Fibroblast of villous mesenchyme (primary cell): ENCODE measurements at places on chromosomes 6 and 20. TPM values are rescaled to one million over a fixed set of nuclear protein-coding genes. Genes with fewer than 3 reads are reported as not detected.

The MYBL2 gene
- 11.7 and 13.2 TPM in 2 replicates for total RNA-seq

GRCh38 chr6:111628142-111628850, 22.6 kb upstream of the TRAF3IP2 start:
- DNase-seq, result peak; percentile 56

GRCh38 chr6:70103798-70104197, 199.1 kb downstream of the COL9A1 start:
- no peak for DNase-seq

The TREML1 gene
- not detected in 2 replicates for total RNA-seq

DNA sequence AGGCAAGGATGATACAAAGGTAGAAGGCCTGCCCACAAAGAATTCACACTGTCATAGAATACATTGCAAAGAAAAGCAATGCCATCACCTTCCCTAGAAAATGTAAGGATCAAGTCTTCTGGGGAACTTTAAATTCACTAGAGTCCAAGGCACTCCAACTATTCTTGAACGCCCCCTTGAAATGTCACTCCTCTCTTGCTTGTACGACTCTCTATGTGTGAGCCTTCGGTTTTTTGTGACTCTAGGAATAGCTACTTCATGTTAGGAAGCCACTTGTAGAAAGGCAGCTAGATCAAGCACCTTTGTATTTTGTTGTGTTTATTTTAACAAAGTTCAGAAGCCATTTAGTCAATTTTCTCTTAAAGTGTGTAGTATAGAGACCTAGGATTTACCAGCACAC, 159.2 kb upstream of the ARID1B start:
- DNase-seq, result no peak

DNA sequence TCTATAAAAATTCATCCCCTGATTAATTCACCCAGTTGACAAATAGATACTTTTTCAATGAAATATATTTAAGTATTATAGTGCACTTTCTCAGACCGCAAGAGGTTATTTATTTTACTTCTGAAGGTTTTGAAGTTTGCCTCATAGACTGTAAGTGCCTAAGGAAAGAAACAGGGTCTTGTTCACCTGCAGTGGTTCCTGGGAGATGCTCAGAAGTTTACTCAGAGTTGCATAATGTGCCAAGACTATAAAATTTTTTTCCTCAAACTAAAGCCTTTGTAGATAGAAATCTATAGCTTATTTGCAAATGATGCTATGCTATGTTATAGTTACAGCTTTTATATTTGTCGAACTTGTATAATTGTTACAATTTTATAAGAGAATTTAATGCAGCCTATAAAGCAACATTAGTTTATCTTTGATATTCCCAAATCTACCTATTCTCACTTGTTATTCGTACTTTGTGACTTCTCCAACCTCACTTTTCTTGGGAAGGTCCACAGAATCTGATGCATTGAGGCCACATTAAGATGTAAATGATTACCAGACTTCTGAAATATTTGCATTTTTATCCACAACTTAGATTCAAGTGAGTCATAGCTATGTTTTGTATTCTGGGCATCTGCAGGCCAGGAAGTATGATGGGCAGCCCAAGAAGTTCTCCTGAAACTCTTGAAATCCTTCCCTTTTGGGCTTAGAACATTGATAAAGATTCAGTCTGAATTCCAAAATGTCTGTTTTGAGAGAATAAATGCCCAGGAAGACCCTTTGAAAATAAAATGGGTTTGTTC, 35.7 kb downstream of the KCNQ5 start:
- DNase-seq, result no peak

The SAPCD1 gene
- 0.43 and 1.3 TPM in 2 replicates for total RNA-seq

DNA sequence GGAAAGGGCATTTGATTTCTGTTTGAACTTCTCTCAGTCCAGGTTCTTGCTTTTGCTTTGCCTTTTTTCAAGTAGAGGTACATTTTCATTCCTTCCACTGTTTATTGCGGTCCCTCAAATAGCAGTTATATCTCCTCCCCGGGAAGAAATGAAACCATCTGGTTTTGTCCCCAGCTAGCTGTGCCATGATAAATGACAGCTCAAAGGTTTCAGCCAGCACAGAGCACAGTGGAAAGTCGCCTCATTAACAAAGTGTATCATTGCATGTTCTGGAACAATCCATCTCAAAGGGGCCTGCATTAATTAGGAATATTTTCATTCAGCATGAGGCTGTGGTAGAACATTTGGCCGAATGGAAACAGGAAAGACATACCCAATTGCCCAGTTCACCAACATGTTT, 146.0 kb downstream of the EDN3 start:
- DNase-seq, result no peak

The MTO1 gene
- 42.8 and 59.2 TPM in 2 replicates for total RNA-seq

- no peak for DNase-seq
These were observed 46.6 kb downstream of the VTA1 start for GRCh38 chr6:142193621-142194020.

DNA sequence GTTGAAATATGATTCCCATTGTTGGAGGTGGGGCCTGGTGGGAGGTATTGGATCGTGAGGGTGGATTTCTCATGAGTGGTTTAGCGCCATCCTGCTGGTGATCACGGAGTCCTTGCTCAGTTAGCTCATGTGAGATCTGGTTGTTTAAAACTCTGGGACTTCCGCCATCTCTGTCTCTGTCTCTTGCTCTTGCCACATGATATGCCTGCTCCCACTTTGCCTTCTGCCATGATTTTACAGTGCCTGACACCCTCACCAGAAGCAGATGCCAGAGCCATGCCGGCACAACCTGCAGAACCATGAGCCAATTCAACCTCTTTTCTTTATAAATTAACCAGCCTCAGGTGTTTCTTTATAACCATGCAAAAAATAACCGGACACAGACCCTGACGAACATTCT, 44.7 kb upstream of the ZFP64 start:
- DNase-seq, result no peak
